Brain microvascular endothelial cell (primary cell): ENCODE measurements at places on chromosomes 16 and 17.

GRCh38 chr16:55944377-55944802 lies 69.2 kb upstream of the CES5A start:
- peak; percentile 37 for DNase-seq

DNA sequence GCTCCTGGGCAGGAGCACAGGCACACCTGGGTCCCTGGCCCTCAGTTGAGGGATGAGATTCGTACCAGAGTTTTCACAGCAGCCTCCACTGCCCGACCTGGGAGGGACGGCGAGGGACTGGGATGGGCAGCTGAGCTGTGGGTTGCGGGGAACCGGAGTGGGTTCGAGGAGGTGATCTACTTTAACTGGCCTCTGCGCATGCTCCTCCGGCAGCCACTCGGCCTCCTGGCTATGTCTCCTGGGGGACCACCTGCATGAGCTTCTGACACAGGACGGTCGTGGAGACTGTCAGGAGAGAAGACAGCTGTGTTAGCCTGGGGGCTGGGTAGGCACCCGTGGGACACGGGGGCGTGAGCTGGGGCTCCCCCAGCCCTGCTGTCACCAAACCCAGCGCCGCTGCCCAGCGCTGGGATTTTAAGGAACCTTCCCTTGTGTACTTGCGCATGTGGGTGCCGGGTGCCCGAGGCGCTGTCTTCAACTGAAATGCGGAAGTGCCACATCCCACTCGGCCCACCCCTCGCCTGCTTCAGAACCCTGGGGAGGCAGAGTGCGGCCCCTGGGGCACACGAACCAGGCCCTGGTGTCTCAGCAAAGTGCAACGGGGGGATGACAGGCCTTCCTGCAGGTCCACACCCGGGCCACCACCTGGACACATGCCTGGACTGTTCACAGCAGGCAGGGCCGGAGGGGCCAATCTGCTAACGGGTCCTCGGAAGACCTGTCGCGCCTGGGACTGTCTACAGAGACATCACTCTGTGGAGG lies 36.4 kb downstream of the SLC7A5 start:
- DNase-seq, result no peak

DNA sequence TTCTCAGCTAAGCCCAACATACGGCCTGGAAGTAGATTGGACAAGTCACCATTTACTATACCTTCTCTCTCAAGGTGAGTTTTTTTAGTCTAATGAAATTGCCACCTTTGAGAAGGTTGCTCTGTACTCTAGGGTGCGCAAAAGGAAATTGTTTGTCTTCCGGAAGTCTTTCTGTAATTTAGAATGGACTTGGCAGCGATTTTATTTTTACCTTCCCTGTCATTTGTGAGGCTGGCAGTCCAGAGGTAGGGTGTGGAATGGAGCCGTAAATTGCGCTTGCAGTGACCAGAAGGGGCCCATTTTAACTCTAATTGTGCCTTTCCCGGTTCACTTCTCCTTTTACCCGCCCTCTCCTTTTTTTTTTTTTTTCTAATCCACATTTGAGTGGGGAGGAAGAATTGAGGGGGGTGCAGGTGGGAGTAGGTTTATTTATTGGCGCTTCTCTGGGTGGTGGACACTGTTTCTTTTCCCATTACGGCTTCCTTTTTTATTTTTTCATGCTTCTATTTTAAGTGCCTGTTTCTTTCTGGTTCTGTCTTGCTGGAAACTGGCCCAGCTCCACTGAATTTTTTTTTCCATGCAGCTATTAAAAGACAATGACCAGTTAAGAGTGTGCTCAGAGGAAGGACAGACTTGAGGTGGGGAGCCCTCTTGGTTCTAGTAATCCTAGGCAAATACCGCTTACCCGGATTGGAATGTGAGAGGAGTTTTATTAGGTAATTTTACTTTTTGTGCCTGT lies 89.7 kb upstream of the CLEC18A start:
- peak; percentile 64 for DNase-seq

- no peak for DNase-seq
These were observed 13.8 kb downstream of the AANAT start for GRCh38 chr17:76481071-76481655.

DNA sequence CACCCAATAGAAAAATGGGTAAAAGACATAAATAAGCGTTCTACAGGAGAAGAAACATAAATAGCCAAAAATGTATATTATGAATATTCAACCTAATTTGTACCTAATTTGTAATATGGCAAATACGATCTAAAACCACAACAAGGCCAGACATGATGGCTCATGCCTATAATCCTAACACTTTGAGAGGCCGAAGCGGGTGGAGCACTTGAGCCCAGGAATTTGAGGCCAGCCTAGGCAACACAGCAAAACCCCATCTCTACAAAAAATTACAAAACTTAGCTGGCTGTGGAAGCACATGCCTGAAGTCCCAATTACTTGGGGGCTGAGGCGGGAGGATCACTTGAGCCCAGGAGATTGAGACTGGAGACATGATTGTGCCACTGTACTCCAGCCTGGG lies 30.1 kb downstream of the CRLF3 start:
- no peak for DNase-seq

DNA sequence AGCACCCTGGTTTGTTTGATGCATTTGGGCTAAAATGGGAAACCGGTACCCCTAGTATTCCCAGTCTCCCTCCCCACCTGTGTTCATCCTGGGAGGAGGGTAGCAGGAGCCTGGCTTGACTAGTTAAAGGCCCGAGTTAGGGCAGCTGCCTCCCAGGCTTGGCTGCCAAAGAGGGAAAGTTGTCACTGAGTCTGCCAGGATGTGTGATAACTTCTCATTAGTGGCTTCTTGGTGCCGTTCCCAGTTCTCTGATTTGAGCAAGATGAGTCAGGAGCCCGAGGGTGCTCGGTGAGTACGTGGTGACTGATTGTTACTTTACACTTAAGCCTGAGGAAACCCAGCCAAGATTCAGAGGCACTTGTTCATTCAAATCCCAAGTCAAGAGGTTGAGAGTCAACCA lies 2.5 kb downstream of the KRT32 start:
- DNase-seq, result peak; percentile 78

DNA sequence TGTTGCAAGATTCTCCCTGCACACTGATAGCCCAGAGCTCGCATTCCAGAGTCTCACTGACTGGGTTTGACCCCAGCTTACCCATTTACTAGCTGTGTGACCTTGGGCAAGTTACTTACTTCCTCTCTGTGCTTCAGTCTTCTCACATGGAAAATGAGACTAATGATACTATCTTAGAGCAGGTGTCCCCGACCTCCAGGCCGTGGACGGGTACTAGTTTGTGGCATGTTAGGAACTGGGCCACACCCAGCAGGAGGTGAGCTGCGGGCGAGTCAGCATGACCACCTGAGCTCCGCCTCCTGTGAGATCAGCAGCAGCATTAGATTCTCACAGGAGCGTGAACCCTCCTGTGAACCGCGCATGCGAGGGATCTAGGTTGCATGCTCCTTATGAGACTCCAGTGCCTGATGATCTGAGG lies 15.8 kb downstream of the ANKFY1 start:
- no peak for DNase-seq

DNA sequence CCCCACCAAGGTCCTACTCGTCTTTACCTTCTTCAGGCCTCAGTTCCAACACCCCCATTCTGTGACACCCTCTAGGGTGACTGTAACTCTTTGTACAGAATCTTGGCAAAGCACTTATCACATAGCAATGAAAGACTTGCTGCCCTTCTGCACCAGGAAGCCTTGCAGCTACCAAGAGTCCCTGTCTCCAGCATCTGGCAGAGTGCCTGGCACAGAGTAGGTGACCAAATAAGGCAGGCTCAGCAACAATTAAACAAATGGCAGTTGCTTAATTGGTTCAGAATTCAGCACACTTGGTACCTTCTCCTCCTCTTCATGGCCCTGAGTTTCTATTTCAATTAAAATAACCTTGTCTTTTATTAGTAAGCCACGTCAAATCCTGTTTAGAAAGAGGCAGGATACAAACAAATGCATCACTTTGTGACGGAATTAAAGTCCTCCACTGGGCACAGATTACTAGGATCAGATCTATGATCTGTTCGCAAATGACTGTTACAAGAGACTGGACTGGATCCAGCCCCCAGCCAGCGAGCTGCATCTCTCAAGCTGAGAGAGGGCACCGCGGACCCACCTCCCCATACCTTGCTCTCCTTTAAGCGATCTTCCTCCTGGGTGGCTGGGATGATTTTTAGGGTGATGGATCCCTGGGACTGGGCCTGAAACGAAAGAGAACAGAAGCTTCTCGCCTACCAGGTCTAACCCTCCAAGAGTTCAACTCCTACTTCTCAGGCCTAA lies 9.4 kb downstream of the MPP3 start:
- no peak for DNase-seq

DNA sequence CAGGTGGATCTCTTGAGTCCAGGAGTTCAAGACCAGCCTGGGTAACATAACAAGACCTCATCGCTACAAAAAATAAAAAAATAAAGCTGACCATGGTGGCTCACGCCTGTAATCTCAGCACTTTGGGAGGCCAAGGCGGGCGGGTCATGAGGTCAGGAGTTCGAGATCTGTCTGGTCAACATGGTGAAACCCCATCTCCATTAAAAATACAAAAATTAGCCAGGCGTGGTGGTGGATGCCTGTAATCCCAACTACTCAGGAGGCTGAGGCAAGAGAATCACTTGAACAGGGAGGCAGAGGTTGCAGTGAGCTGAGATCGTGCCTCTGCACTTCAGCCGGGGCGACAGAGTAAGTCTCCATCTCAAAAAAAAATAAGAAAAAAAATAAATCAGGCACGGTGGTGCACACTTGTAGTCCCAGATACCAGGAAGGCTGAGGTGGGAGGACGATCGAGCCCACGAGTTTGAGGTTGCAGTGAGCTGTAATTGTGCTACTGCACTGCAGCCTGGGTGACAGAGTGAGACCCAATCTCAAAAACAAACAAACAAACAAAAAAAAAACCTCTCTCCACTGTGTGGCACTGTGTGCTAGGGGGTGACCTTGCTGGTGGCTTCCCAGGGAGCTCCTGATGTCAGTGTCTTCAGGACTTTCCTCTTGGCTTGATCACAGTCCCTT lies 19.8 kb upstream of the MAPK3 start:
- DNase-seq, result no peak

GRCh38 chr16:67241008-67241900 lies 6.0 kb downstream of the FHOD1 start:
- peak; percentile 79 for DNase-seq

GRCh38 chr17:57422574-57423164 lies 166.3 kb downstream of the MSI2 start:
- DNase-seq, result peak; percentile 47

GRCh38 chr16:55040366-55041086 lies 109.9 kb downstream of the IRX5 start:
- DNase-seq, result no peak

DNA sequence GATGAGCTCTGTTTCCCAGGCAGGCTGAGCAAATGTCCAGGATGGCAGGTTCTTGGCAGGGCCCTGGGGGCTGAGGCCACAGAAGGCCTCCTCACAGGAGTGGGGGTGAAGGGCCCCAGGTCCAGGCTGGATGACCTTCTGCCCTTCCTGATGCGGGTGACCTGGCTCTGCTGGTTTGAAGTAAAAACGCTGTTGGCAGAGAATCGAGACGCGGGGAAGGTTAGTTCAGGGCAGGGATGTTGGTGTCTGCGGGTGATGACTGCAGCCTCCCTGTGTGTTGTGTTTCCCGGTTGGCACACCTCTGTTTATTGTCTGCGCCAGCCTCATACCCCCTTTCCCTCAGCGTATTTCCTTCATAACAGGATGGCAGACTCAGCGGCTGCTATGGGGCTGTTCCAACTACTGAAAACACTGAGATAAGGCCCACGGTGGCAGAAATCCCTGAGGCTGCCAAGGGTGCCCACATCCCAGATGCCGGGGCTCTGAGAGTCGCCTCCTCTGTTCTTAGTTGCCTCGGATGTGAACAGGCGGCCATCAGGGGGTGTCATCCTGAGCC lies 104.6 kb downstream of the METRNL start:
- DNase-seq, result no peak

GRCh38 chr17:2064980-2065785 lies 10.3 kb downstream of the HIC1 start:
- peak; percentile 77 for DNase-seq

DNA sequence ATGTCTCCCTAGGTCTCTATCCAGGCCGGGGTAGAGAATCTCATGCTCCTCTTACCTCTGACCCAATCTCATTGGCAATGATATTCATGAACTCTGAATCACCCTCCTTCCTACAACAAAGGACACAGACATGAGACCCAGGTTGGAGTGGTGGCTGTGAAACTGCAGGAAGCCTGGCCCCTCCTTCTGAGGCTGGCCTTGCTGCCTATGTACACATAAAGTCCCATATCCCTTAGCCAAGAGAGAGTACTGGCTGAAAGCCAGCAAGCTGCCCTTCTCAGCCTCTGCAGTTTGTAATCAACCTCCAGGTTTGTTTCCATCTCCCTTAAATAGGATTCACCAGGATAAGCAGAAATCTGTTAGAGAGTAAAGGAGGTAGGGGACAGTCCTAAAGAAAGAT lies 10.6 kb downstream of the AARSD1 start:
- DNase-seq, result no peak

DNA sequence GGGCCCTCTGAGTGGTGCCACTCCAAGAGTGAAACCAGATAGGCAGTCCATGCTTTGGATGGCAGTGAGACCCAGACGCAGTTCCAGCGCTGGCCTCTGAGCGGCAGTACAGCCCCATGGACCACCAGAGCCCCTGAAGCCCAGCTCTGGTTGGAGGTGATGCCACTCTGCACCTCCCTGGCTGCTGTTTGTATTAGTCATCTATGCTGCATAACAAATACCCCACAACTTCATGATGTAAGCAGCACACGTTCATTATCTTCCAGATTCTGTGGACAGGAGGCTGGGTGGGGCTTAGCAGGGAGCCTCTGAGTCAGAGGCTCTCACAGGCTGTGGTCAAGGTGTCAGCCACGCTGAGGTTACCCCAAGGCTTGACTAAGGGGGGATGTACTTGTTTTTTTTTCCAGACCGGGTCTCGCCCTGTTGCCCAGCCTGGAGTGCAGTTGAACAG lies 5.1 kb upstream of the NME4 start:
- DNase-seq, result peak; percentile 73

- no peak for DNase-seq
These were observed 162.0 kb downstream of the CCDC182 start for GRCh38 chr17:57582881-57583756.

GRCh38 chr17:50304781-50305404 lies 30.6 kb downstream of the TMEM92 start:
- peak; percentile 34 for DNase-seq

DNA sequence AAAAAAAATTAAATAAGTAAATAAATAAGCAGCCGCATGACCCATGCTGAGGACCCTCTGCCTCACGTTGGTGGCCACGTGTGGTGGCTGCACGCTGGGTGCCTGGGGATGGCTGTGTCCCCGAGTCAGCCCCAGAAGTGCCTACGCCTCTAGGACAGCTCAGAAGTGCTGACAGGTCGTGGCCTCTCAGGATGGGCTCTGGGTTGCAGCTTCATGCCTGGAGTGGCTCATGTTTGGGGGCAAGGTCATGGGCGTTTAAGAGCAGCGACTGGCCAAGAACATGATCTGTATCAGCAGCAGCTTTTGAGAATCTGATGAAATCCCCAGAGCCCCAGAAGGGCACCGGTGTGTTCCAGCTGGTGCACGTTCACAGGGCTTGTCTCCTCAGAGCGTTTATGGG lies 26.8 kb upstream of the CAPN15 start:
- no peak for DNase-seq

GRCh38 chr17:48100160-48100559 lies 1.1 kb downstream of the CBX1 start:
- DNase-seq, result peak; percentile 6
